ENCODE measurements at places on chromosomes 4 and X.
A peak's percentile ranks its signal among the peaks of the same experiment; 100 is the strongest.

GRCh38 chrX:47648376-47648775, 2.0 kb downstream of the ELK1 start:
- DNase-seq = no peak

GRCh38 chr4:176896211-176896610, 103.5 kb upstream of the VEGFC start:
- no peak for DNase-seq

GRCh38 chrX:27679281-27679680, 89.1 kb downstream of the DCAF8L2 start:
- no peak for DNase-seq

DNA sequence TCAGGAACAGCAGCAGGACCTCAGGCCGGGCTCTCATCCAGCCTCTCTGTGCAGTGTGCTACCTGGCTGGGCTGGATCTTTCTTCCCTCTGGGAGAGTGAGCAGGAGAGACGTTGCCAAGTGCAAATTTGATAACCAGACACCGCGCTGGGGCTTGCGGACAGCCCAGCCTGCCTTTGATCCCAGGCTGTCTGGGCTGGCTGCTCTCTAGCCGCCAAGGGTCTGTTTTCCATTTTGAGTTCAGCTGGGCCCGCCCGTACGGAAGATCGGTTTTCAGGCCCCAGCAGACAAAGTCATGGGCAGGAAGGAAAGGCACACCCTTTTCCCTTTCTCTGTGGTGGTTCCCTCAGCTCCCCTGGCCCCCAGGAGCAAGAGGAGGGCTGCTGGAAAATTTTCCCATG, 90.2 kb downstream of the CPZ start:
- DNase-seq = no peak

GRCh38 chr4:8079031-8079885, 79.4 kb downstream of the ABLIM2 start:
- DNase-seq = no peak

GRCh38 chr4:185227131-185227551, 17.7 kb downstream of the SNX25 start:
- no peak for DNase-seq

DNA sequence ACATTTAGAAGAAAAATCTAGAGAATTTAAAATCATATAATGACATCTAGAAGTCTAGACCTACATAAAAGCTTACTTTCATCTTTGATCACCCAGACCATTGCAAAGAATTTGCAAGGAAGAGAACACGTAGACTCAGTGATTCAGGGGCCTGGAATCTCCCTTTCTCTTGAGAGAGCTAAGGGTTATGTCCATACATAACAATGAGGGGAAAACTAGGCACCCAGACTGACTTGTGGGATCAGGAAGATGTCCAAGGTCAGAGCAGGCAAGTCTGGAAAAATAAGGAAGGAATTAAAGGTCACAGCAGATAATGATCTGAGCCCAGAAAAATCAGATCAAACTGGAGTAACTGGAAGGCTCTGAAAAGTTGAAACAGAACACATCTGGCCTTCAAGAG, 198.4 kb upstream of the SFRP2 start:
- DNase-seq = no peak

- no peak for DNase-seq
These were observed 42.1 kb downstream of the SLC2A9 start for GRCh38 chr4:9979101-9979701.

- DNase-seq = no peak
These were observed 166.6 kb downstream of the LHFPL1 start for GRCh38 chrX:112513154-112513553.

- no peak for DNase-seq
These were observed 1278.6 kb downstream of the PCDH7 start for GRCh38 chr4:31998807-31999206.

GRCh38 chr4:115294717-115295116, 181.3 kb upstream of the NDST4 start:
- DNase-seq = no peak

- no peak for DNase-seq
These were observed 108.4 kb downstream of the KLHL8 start for GRCh38 chr4:87112063-87112462.

DNA sequence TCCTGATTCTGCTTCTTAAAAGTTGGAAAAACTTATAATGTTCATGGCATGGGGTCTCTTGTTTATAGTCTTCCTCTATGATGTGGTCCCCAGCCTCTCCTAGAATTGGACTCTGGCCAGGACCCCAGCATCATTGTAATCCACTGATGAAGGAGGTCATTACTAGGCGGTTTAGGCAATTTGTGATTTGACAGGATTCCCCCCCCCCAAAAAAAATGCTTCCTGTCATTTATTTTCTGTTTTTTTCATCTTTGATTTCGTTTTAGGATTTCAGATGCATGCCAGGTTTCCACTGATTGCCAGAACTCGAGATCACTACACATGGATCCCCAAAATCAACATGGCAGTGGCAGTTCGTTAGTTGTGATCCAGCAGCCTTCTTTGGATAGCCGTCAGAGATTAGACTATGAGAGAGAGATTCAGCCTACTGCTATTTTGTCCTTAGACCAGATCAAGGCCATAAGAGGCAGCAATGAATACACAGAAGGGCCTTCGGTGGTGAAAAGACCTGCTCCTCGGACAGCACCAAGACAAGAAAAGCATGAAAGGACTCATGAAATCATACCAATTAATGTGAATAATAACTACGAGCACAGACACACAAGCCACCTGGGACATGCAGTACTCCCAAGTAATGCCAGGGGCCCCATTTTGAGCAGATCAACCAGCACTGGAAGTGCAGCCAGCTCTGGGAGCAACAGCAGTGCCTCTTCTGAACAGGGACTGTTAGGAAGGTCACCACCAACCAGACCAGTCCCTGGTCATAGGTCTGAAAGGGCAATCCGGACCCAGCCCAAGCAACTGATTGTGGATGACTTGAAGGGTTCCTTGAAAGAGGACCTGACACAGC, 4.9 kb downstream of the SPRY1 start:
- DNase-seq = no peak

DNA sequence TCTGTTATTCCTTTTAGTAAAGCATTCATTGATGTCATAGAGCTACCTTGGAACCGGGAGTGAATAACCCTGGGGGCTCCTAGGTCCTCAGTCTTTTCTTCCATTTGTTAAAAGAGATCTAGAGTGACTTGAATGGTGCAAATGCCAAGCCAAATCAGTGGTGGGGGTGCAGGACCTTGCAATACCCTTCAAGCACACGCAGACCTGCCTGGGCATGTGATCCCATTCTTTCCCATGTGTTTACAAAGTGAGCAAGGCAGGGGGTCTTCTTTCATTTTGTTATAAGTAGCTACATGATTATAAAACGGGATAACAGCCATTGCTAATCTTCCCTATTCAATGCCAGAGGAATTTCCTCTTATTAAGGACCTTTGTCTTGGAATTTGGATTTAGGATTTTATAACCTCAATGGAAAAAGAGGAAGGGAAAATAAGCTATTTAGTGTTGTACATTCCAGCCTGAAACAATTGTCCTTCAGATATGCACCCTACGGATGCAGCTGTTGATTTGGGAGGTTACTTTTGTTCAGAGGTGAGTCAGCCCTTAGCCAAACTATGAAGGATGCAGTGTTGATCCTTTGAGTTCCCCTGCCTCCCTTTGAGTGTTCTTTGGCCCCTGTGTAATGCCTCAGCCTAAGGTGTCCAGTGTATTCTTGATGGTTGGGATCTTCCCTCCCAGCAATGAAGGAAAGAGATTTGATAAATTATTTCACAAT, 623.8 kb upstream of the HTR2C start:
- no peak for DNase-seq

DNA sequence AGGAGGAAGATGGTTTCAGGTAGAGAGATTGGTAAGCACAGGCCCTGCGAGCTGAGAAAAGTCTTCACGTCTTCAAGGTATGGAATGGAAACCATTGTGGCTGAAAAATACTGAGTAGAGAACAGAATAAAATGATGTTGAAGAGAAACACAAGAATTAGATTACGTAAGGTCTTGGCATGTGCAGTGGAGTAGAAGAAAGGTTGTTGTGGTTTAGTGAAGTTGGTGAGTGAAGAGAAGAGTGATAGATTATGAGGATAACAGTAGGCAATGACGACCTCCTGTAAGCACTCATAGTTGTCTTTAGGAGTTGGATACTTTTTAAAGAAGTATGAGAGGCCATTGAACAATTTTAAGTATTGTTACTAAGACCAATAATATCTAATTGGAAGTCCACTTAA, 642.6 kb downstream of the PCDH7 start:
- DNase-seq = no peak

DNA sequence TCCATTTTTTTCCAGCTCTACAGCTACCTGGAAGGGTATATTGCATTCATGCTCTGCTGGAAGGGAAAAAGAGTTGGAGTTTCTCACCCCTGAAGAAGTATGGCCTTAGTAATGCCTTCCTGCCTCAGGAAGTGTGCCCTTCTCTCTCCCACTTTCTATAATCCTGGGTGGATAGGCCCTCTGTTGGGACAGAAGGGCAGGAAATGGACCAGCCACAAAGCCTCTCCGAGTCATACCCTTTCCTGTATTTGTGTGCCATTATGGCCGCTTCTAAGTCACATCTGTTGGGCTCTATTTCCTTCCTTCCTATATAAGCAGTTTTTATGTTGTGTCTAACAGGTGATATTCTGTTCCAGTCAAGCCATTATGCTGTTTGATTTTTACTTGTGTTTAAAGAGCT, 74.8 kb upstream of the SMARCA5 start:
- no peak for DNase-seq

DNA sequence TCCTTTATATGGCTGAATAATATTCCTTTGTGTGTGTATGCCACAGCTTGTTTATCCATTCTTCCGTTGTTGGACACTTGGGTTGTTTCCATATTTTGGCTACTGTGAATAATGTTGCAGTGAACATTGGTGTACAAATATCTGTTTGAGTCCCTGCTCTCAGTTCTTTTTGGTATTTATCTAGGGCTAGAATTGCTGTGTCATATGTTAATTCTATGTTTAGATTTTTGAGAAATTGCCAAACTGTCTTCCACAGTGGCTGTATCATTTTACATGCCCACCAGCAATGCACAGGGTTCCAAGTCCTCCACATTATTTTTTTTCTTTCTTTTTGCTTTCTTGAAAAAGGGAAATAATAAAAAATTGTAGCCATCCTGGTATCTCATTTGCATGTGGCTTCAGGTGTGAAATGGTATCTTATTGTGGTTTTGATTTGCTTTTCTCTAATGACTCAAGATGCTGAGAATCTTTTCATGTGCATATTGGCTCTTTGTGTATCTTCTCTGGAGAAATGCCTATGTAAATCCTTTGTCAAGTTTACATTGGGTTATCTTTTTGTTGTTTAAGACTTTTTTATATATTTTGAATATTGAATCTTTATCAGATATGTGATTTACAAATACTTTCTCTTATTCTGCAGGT, 129.7 kb downstream of the RAPGEF2 start:
- no peak for DNase-seq

- no peak for DNase-seq
These were observed 6.6 kb downstream of the EVC start for GRCh38 chr4:5717449-5718158.

- DNase-seq = no peak
These were observed 126.5 kb downstream of the PTPN13 start for GRCh38 chr4:86720508-86721068.

DNA sequence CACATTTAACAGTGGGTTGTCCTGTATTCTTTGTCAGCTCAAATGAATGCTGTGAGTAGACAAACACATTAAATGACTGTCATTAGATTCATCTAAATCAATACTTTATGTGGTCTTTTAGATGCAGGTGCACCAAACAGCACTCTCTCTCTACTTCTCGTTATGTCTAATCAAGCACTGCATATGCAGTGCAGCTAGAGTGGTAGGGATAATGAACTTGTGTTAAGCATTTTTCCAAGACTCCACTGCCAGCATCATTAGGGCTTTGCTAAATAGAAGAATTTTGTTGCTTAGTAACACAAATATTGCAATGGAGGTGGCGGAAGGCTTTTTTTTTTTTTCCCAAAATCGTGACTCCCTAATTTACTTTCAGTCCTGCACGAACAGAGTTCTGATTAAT, 447.0 kb upstream of the GALNT7 start:
- DNase-seq = no peak

DNA sequence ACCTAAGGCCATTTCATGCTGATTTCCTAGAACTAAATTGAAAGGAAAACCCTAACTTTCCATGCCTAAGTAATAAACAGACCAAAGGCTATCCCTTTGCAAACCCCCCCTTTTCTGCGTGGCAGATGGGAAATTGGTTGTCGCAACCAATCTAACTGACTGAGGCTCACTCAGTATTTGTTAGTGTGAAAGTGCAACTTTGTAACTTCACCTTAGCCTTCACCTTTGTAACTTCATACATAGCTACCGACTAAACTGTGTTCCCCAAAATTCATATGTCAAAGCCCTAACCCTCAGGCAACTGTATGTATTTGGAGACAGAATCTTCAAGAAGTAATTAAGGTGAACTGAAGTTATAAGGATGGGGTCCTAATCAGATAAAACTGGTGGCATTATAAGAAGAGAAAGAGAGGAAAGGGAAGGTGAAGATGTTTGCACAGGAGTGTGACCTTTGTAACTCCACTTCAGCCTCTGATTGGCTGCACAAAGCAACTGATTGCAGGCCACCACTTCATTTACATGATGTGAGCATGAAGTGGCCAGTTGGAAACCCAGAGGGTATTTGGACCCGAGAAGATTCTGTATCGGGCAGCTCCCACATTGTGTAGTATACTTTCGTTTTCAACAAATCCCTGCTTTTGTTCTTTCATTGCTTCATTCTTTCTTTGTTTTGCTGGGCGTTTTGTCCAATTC, 4.9 kb upstream of the TMEM33 start:
- DNase-seq = no peak

- no peak for DNase-seq
These were observed 161.7 kb downstream of the BRWD3 start for GRCh38 chrX:80648023-80648422.

- DNase-seq = no peak
These were observed 13.5 kb upstream of the RTL5 start for GRCh38 chrX:72145181-72145580.

DNA sequence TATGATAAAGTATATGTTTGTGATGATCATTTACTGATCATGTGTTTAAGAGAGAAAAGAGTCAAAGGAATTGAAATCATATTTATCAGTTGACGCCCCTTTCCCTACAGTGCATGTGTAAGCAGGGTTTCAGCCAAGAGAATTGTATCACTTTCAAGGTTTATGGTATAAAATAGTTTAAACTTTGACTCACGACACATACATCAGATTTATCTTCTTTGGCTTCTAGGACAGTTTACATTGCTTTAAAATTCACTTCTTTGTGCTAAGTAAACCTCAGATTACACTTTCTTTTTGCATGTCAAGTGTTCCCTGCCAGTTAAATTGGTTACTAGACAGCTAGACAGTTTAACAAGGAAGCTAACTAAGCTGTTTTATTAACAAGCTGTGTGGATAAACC, 86.3 kb upstream of the MYOZ2 start:
- DNase-seq = no peak

GRCh38 chr4:57448452-57448851, 338.3 kb upstream of the IGFBP7 start:
- DNase-seq = no peak

DNA sequence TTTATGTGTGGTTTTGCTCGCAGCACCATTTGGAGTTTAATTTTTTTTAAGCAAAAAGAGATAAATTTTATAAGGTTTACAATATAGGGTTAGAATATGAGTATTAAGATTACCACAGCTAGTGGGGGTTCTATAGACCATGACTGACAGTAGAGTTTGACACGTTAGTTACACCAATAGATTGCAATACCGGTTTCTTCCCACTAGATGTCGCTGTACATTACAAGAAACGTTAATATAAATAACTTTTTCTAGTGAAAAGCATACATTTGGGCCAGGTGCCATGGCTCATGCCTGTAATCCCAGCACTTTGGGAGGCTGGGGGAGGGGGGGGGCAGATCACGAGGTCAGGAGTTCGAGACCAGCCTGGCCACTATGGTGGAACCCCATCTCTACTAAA, 433.6 kb downstream of the MAGEB5 start:
- DNase-seq = no peak

GRCh38 chr4:139279760-139280620, at the start of gene MGARP:
Gene MGARP (minus strand): TSS chr4:139280225. CDS start chr4:139280158, 67 bp downstream.
- DNase-seq = peak; percentile 15
